ENCODE measurements at places on chromosomes 6 and 20. TPM values are rescaled to one million over a fixed set of nuclear protein-coding genes. Genes with fewer than 3 reads are reported as not detected.
A peak's percentile ranks its signal among the peaks of the same experiment; 100 is the strongest.

The LPA gene
- total RNA-seq = not detected

The SAMHD1 gene
- 28.3 TPM for total RNA-seq

The TP53TG5 gene
- total RNA-seq = not detected

The SEL1L2 gene
- total RNA-seq = not detected

The HMGN3 gene
- 75.1 TPM for total RNA-seq

The SNAP25 gene
- 4.4 TPM for total RNA-seq

The CLPSL2 gene
- total RNA-seq = not detected

The KIF13A gene
- total RNA-seq = 65.8 TPM

The SNAI1 gene
- 14.5 TPM for total RNA-seq

The ALDH8A1 gene
- 0.95 TPM for total RNA-seq

The C6orf15 gene
- not detected for total RNA-seq

The GHRH gene
- not detected for total RNA-seq

The NKAPL gene
- total RNA-seq = 1.1 TPM

The GPR63 gene
- 0.13 TPM for total RNA-seq

The NKX2-4 gene
- total RNA-seq = not detected

GRCh38 chr6:158816803-158817727, 2.1 kb downstream of the EZR start:
- peak; percentile 66 for DNase-seq

DNA sequence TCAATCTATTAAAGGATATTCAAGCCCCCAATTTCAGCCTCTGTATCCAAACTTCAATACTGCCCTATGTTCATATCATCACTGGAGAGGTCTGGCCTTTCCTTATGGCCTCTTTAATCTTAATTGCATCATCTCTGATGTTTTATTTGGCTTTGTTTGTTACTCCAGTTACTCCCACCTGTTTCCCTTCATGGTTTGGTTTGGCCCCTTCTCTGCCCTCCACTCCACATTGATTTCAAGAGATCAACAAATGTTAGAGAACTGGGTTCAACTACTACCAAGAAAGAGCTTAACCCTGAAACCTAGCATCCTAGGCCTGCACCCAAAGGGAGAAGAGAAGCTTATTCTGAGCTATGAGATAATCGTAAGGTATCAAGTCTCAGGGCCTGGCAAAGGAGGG, 221.6 kb downstream of the LAMA2 start:
- peak; percentile 43 for DNase-seq

- no peak for DNase-seq
Observed at GRCh38 chr6:25619217-25619616, 32.8 kb upstream of the SCGN start.

- no peak for DNase-seq
Observed at GRCh38 chr20:53269380-53269779, 297.2 kb downstream of the TSHZ2 start.

GRCh38 chr6:69835414-69836179, 30.8 kb upstream of the COL19A1 start:
- peak; percentile 59 for DNase-seq

GRCh38 chr6:85096976-85097375, 332.6 kb upstream of the TBX18 start:
- DNase-seq = no peak

DNA sequence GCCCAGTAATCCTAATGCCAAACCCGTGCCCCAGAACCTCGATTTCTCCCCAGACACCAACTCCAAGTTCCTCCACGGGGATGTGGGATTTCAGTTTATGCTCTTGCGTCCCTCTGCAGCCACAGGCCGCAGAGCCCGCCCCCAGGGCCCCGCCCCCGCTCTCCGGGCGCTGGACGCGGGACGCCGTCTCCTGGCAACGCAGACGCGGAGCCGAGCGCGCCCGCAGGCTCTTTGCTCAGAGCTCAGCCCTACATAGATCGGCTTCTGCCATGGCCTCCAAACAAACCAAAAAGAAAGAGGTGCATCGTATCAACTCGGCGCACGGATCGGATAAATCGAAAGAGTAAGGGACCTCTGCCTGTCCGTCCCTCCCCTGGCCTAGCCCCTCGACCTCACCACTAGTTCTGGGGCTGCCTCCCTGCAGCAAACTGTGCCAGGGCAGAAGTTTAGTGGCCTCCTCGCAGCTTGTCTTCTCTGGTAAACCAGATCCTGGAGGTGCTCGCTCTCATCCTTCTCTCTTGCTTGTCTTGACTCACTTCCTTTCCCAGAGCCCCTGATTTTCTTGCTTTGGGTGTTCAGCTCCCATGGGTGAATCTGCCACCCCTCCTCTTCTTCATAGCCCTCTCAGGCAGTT, at the start of gene ADGB:
TSS of gene ADGB (plus strand) at position 201 of the 634 bp plus-strand sequence. CDS start at position 270, 69 bp downstream.
- peak; percentile 46 for DNase-seq

DNA sequence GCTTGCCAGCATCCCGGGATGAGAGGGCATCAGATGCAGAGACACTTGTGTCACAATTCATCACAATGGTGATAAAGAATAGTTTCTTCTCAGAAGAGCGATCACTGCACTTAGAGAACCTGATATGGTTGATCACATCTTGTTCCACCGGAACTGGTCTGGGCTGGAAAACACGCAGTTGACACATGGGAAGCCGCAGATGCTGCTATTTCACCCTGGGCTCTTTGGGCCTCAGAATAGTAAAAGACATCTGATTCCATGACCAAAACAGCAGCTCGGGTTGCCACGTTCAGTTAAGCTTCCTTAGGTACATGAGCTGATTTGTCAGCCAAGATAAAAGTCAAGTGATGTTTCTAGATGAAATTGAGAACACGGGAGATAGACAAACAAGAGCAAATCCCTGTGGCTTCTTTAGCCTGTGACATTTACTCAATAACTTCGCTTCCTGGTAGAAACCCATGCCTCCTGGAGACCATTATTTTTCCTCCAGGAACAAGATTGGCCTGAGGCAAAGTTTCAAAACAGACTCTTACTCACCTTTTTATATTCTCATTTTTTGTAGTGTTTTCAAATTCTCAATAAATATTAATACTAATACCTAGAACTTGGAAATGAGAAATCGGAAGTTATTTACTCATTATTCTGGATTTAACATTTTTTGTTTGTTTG, 59.4 kb downstream of the TRMT6 start:
- DNase-seq = no peak

DNA sequence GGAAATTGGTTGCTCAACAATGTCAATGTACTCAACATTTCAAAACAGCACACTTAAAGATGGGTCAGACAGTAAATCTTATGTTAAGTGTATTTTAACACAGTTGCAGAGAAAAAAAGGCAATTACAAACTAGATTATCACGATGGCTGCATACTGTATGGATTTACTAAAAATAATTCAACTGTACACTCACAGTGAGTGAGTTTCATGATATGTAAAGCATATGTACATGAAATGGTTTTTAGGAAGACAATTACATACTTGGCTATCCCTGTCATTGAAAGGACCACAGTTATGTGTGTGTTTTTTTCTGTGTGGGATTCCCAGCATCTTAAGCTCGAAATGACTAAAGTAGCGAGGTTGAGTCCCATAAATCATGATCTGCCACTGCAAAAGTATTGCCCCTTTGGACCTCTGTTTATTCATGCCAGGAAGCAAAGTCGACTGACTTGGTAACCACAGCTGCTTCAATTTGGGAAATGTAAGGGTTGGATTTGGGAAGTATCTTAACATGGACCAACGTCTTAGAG, 5.5 kb upstream of the SALL4 start:
- no peak for DNase-seq

GRCh38 chr6:45514454-45515230, 136.9 kb upstream of the SUPT3H start:
- no peak for DNase-seq

GRCh38 chr20:40688129-40689099, 622 bp downstream of the MAFB start:
- DNase-seq = no peak

DNA sequence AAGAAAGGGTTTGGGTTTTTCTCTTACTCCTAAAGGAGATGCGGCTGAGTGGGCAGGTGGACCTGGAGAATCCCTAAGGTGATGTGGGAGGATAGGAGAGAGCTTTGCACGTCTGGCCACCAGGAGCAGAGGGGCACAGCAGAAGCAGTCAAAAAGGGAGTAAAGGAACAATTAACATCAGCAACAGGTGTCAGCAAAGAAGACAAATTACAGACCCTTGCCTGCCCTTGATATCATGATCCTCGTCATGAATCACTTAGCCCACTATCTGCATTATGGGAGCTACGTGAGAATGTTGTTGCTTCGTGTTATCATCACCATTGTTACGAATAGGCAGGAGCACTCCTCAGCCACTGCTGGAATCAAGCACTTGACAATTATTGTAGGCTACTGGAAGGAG, 25.5 kb upstream of the ARG1 start:
- no peak for DNase-seq

- DNase-seq = no peak
Observed at GRCh38 chr20:16666272-16666671, 63.6 kb upstream of the SNRPB2 start.

- no peak for DNase-seq
Observed at GRCh38 chr20:35077872-35078271, 14.7 kb downstream of the TRPC4AP start.

DNA sequence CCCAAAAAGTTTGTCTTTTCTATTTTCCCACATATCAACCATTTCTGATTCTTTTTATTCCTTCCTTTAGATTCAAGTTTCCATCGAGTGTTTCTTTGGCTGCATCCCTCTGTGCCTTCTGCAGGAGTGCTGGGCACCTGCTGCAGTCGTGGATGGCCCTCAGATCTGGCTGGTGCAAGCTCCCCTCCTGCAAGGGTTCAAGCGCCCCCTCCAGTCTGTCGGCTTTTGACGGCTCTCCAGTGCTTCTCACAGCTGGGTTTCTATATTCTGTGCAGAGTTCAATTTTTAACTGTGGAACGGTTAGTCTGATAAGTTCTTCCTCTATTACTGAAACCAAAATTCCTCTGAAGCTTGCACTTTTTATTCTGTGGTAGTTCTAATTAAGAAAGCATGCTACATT, 132.1 kb downstream of the HUS1B start:
- no peak for DNase-seq

DNA sequence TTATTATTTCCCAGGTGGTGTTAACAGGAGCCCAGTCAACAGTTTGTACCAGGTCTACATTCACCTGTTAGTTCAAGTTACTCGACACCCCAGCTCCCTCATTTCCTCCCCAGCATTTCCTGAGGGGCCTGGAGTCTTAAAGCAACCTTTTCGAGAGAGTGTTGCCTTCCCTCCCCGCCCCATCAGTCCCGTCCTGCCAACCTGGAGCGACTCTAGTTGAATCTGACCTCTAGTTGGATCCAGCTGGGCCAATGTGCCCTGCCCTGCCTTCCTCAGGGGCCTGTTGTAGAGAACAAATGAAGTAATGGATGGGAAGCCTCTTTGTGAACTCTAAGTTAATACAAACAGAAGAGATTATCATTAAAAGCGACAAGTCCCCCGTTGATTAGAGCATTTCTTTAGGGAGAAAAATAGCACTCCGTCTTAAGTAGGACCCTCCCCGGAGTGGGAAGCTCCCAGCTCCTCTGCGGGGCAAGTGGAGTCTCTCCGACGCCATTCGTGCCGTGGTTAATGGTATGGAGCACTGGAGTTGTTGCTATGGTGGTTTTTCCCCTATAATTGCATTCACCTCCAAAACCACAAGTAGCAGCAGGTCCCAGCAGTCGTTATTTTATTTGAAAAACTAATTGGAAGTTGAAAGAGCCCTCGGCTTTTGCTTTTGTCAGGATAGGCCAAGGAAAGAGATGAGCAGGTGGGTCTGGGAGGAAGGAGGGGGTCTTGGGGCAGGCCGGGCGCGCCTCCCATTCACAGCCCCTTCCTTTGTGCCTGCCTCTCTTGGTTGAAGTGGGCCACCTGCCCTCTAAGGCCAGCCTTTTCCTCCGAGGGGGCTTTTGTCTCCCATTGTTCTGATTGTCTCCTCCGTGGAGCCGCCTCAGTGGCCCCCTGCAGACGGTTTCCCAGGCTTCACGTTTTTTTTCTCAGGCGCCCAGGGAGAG, 16.1 kb downstream of the GHRH start:
- DNase-seq = no peak

DNA sequence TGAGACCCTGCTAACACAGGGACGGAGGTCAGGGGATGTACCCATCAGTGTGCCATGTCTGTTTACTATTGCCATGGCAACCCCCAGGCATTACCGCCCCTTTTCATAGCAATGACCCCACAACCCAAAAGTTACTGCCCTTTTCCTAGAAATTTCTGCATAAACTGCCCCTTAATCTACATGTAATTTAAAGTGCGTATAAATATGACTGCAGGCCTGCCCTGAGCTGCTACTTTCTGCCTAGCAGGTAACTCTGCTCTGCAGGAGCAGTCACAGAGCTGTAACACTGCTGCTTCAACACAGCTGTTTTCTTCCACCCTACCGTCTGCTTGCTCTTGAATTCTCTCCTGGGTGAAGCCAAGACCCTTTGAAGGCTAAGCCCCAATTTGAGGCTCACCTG, 57.1 kb upstream of the RPS6KA2 start:
- DNase-seq = no peak

DNA sequence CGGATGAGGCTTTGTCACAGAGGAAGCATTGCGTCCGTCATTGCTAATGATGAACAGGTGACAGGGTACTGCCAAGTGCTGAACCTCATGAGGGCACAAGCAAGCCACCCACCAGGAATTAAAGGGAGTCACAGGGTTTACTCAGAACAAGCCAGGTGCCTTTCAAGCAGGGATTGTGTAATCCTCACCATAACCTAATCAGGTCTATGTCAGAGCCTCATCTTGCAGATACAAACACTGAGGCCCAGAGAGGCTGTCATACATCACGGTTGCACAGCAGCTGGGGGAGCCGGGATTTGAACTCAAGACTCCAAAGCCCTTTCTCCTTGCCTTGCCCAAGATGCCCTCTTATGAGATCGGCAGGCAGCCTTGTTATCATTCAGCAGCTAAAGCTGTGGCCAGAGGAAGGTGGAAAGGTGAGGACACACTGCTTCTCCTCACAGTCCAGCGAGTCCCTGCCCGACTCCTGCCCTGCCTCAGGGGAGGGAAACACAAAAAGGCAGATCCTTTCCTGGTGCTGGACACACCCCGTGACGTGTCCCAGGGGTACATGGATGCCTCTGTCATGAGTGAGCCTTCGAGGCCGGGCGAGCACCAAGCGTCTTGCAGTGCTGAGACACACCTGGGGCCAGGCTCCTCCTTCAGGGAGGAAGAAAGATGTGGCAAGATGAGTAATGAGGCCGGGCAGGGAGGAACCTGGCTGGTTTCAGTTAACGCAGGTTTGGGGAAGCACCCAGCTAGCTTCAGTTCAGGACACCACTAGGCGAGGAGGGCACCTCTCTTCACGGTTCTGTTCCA, 214.9 kb downstream of the LY86 start:
- DNase-seq = no peak

- peak; percentile 17 for DNase-seq
Observed at GRCh38 chr6:19812512-19813119, 24.6 kb upstream of the ID4 start.

DNA sequence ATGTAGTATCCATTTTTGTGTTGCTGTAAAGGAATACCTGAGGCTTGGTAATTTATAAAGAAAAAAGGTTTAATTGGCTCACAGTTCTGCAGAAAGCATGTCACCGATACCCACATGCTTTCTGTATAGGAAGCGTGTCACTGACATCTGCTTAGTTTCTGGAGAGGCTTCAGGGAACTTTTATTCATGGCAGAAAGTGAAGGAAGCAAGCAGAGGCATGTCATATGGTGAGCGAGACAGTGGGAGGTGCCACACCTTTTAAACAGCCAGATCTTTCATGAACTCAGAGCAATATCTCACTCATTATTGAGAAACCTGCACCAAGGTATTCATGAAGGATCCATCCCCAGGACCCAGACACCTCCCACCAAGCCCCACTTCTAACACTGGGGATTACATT, 3.5 kb downstream of the SUMO4 start:
- no peak for DNase-seq
